Aorta (tissue), 5 donors: ENCODE measurements at places on chromosomes 5 and 9. TPM values are rescaled to one million over a fixed set of nuclear protein-coding genes. Genes with fewer than 3 reads are reported as not detected.

GRCh38 chr5:1174122-1174936 lies 27.1 kb upstream of the SLC6A19 start:
- DNase-seq: peak; percentile 82

DNA sequence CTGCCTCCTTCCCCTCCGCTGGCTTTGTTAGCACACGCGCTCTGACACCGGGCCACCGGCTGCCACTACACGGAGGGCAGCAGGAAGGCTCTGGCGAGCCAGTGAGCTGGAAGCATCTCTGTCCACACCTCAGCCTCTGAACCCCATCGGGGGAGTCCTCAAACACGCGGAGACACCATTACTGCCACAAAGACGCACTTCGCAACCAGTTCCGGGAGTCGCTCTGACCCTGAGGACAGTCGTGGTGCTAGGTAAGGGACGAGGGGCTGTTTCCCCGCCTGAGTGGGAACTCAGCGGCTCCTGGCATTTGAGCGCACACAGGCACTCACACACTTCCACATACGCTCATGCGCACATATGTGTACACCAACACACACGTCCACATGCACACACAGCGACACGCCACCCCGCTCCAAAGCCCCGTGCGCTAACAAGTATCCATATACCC lies 160.0 kb downstream of the C9orf152 start:
- DNase-seq: peak; percentile 54

- no peak for DNase-seq
These were observed 29.5 kb downstream of the LAMC3 start for GRCh38 chr9:131038256-131039128.

CCDC171 gene
- total RNA-seq: 5.4 TPM

IQGAP2 gene
- 13.7 TPM for total RNA-seq

CD72 gene
- 11.5 TPM for total RNA-seq

DNA sequence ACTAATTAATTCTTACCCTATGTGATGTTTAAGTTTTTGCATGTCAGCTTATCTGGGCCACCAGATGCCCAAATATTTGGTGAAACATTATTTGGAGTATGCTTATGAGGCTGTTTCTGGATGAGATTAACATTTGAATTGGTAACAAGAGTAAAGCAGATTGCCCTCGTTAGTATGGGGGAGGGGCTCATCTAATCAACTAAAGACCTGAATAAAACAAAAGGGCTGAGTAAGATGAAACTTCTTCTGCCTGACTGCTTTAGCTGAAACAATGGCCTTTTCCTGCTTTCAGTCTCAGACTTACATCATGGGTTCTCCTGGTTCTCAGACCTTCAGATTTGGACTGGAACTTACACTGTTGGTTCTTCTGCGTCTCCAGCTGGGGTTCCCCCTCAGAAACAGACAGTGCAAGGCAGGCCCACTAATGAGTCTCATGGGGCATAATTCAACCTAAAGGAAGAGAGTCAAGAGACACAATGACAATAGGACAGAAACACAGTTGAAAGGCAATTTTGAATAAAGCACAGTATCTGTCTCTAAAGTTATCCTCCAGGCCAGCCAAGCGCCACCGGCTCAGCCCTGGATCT lies 288.4 kb downstream of the CAAP1 start:
- no peak for DNase-seq

DNA sequence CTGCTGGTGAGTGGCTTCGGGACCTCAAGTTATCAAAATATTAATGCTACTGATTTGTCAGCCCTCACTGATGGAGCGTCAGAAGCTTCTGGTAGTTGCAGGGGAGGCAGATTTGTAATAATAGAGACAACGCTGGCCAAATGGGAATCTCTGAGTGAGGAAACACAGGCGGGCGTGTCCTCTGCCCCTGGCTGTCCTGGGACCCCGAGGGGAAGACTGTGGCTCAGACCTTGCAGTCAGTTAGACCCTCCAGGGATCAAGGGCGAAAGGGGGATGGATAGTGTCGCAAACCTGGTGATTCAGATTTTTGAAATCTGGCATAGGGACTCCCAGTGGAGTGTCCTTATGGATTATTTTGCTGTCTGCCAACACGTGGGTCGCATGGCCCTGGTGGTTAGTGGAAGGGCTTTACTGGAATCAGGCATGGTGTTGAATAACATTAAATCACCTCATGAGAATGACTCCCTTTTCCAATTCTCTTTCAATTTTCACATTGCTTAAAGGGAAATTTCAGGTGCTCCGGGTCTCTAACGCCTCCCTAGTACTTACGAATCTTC lies 35.1 kb upstream of the NTNG2 start:
- no peak for DNase-seq

SLC34A1 gene
- total RNA-seq: not detected

PGGT1B gene
- 45.5 TPM for total RNA-seq

RNF208 gene
- 3.4 TPM for total RNA-seq

PCDHB7 gene
- total RNA-seq: 6.7 TPM

GRCh38 chr5:159763562-159763961 lies 152.7 kb upstream of the ADRA1B start:
- DNase-seq: no peak

OMD gene
- 43.3 TPM for total RNA-seq

- no peak for DNase-seq
These were observed 669.6 kb upstream of the ZNF608 start for GRCh38 chr5:125416055-125416454.

SLC12A2 gene
- 14.3 TPM for total RNA-seq

GRCh38 chr5:155402927-155403640 lies 389.5 kb downstream of the KIF4B start:
- no peak for DNase-seq

KIAA0825 gene
- 3.7 TPM for total RNA-seq

PCDHA9 gene
- total RNA-seq: 0.36 TPM

DNA sequence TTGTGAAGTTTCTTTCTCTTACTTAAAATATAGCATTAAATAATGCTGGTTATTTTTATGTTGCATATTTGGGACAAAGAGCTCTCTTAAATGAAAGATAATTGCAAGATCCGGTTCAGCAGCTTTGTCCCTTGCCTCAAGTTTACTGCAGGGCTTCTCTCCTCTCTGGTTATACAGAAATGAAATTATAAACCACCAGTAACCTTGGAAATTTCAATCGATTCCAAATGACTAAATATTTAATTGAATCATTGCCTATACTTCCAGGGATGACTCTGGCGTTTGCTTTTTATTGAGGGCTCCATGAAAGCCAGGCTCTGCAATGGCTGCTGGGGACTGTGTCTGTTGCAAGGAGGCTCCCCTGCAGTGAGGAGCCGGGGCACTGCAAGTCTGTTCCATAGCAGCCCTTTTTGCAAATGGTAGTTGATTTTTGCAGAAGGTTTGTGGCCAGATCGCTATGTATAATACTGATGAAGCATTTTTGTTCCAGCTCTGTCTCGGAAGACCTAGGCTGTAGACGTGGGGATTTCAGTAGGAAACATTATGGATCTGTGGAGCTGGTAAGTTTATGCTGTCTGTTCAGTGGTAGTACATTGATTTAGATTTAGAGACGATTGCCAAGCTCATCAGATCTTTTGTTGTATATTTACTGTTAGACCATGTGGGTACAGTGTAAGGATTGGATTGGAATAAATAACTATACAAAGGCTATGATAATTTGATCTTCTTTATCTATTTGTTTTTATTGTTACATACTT lies at the start of gene GARNL3:
Gene GARNL3 (plus strand): TSS at position 313 of the 758 bp plus-strand sequence. CDS start 104 bp downstream, at position 417.
- no peak for DNase-seq

DNA sequence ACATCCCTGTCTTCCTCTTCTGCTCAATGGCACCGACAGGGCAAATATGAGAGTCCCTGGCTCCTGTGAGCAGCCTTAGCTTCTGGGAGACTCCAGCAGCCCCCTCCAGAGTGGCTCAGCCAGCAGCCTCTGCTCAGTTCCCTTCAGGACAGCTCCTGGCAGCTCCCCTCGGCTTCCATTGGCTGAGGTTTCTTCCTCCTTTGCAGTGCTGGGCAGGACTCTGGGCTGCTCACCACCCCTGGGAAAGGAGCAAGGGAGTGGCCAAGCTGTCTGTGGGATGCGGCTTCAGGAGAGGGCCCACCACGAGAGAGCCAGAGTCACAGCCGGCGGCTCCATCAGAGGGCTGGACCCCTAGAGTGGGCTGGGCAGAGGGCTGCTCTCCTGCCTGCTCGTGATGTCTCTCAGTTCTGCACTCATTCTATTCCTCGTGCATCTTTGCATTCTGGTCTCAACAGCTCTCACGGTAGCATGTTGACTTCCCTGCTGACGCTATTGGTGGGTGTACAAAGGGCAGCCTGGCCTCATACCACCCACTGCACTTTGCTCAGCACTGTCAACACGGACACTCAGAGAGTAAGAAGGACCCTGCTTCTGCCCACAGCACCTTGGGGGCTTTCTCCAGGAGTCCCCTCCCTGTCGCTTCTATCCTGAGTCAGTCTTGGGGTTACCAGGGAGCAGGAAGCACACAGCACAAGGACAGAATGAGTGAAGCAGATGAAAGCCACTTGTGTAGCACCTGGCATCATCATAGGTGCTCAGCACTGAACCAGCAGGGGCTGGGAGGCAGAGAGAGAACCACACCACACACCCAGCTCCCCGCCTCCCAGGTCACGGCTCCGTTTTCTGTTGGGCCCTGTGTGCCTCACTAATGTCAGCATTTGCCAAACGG lies 80.9 kb upstream of the ALDH1B1 start:
- peak; percentile 69 for DNase-seq

- peak; percentile 82 for DNase-seq
These were observed 2.1 kb downstream of the MXD3 start for GRCh38 chr5:177309351-177310191.

- DNase-seq: no peak
These were observed 73.7 kb upstream of the FST start for GRCh38 chr5:53406630-53407316.

DNA sequence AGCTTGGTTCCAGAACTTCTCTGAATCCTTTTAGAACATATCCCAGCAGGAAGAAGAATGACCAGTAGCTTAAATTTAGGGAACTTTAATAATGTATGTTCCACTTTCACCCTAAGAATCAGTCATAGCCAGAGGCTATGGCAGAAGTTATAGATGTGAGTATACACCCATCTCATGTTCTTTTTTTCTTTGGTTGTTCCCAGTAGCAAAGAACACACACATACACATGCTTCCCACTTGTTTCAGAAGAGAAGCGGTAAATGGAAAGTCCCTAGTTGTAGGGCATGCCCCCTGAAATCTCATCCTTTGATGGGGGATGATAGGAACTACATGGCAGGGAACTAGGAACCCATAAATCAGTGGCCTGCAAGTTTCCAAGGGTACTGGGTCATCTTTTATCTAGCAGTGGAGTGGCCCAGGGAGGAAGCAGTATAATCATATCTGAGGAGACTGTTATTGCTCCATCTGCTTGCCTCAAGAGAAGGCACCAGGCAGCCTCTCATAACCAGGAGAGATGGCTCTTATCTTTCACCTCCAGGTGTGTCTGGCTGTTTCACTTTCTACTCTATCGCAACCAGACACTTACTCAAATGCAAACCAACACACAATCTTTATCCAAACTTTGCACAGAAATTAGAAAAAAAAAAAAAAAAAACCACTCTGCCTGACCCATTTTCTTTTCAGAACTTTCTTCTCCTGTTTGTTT lies 109.5 kb downstream of the SNCAIP start:
- no peak for DNase-seq

DNA sequence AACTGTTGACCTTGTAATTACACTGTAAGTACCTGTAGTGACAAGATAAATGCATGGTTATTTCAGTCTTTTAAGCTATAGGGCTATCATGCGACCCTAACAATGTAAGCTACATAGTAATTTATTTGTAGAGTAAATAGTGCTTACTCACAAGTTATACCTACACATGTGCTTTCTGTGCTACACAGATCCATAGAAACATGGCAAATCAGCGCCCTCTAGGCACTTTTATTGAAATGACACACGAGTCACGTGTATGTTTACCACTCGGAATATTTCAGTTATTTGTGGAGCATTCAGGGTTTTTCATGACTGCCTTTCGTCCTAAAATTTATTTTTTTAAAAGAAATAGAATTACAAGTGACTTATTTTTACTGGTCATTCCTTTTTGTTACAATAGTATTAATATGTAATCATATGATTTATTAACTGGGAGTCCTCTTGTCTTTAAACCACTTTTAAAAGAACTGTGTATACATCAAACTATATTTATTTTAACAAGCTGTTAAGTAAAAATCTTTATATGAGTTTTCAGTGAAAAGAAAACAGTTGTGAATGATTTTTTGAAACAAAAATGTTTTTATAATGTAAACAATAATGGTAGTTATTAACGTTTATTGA lies 1242.3 kb upstream of the WWC1 start:
- DNase-seq: no peak

DNA sequence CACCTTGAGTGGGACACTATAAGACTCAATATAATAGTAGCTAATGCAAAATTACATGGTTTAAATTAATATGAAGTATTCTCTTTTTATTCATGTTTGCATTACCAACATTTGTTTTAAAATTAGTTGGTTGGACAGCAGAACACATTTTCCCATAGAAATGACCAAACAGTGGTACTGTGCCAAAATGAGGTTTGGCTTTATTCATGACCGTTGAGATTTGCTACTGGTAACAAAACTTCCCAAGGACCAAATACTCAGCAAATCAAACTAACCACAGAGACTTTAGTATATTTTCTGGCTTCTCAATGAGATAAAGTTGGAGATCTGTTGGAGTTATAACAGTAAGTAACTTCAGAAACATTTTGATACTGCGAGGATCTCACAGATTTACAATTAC lies 637.8 kb upstream of the MEF2C start:
- DNase-seq: no peak

DNA sequence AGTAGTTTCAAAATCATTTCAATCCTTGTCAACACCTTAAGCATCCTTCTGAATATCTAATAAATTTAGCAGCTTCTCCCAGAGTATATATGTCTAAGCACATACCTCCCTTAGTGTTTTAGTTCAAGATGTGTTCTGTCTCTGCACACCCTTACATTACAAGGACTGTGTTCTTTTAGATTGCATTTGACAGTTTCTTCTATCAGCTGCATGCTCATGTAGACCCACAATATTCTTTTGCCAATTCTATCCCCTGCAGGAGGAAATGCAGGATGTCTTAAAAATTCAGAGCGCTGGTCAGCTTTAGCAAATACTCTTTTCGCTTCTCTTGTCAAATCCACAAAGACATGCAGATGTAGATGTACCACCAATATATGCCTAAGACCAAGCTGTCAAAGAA lies 145.8 kb upstream of the SLC30A5 start:
- DNase-seq: no peak

- DNase-seq: no peak
These were observed 43.4 kb downstream of the UBE2R2 start for GRCh38 chr9:33860200-33860871.

GRCh38 chr9:12318732-12319685 lies 374.2 kb upstream of the TYRP1 start:
- no peak for DNase-seq
